D721Med (cell line): ENCODE measurements at places on chromosomes 6 and 20.

DNA sequence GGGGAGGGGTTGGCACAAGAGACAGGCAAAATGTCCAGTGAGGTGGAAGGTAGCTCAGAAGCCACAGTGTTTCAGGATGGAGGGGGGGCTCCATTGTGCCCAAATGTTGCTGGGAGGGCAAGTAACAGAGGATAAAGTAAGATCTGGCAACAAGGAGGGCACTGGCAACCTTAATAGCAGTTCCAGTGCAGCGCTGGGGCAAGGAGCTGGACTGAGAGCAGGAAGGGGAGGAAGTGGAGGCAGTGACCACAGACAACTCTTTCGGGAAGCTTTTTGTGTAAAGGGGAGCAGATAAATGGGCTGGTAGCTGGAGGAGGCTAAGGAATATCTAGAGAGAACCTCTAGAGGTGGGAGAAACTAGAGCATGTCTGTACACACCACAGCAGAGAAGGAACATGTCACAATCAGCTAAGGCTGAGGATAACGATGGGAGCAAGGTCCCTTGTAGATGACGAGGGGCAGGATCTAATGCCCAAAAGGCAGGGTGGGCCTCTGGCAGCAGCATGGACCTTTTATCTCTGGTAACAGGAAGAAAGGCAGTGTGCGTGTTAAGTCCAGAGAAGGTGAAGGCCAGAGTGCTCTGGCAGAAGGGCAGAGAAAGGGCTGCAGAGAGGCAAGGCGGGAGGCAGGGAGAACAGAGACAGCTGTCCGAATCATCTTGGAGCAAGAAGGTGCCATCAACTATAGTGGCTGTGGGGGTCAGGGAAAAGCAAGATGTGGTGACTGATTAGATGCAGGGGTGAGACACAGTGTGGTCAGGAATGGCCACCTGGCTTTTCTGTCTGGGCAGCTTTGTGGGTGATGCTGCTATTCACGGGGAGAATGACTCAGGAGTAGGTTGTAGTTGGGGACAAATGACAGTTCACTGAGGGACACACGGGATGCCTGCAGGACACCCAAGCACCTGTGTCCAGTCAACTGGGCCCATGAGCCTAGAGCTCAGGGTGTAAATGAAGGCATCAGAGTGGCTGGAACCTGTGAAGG is 17.4 kb downstream of the TMEM242 start:
- DNase-seq: no peak

- no peak for DNase-seq
These were observed 16.1 kb downstream of the MYLK4 start for GRCh38 chr6:2734488-2735166.

DNA sequence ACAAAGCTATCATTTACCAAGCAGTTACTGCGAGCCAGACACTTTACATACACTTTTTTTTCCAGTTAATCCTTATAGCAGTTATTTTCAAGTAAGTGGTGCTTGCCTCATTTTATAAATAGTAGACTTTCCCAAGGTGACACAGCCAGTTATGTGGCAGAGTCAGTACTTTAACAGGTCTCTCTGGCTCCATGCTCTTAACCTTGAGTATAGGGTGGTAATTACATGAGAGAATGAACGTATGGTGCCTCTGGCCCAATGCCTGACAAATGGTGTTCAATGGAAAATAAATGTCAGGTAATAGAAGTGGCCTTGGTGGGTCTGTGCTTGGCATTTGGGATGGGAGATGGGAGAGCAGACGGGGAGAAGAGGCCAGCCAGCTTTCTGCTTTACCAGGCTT is 316.3 kb downstream of the SLC35F1 start:
- no peak for DNase-seq

DNA sequence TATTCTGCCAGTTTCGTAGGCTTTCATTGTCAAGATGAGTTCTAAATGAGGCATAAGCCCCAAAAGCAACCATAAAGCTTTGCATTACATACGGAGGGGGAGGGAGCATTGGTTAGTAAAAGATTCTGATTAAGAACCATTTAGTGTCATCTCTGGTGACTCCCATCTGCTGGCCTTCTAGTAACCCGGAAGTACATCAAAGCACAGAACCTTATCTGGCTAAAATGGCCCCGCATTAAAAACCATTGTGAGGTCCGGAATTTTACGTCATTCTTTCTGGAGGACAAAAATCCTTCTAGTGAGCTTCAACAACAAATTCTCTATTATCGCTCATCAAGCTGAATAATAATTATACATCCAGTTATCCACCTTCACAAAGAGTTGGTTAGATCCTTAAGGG is 37.8 kb downstream of the METTL24 start:
- no peak for DNase-seq

- no peak for DNase-seq
These were observed 4.0 kb downstream of the TMEM200A start for GRCh38 chr6:130369831-130370230.

GRCh38 chr20:4068708-4069107 is 53.4 kb upstream of the RNF24 start:
- DNase-seq: no peak

DNA sequence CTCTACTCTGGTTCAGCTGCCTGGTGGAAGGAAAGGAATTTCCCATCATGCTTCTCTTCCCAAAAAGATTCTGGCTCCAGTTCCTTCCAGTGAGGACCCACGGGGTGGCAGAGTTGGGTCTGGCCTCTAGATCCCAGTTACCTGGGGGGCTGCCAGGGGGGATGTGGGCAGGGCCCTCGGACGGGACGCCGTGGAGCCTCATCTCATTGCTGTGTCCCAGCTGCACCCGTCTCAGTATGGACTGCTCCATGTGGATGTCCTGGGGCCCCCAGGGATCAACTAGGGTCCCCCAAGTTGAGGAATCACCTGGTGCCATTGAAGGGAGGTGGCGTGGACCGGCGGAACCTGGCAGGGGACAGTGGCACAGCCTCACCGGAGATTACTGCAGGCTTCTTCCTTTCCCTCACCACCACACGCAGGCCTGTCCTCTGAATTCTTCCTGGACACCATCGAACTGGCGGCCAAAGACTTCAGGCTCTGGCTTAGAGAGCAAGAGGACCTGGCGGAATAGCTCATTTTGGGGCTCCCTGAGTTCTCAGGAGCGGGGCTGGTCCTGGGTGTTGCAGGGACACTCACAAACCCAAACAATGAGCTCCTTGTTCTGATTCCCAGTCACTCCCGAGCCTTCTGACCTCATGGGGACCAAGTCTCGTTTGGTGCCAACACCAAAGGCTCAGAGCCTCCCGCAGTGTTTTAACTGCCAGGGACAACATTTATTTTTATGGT is 8.5 kb downstream of the ZBP1 start:
- no peak for DNase-seq

DNA sequence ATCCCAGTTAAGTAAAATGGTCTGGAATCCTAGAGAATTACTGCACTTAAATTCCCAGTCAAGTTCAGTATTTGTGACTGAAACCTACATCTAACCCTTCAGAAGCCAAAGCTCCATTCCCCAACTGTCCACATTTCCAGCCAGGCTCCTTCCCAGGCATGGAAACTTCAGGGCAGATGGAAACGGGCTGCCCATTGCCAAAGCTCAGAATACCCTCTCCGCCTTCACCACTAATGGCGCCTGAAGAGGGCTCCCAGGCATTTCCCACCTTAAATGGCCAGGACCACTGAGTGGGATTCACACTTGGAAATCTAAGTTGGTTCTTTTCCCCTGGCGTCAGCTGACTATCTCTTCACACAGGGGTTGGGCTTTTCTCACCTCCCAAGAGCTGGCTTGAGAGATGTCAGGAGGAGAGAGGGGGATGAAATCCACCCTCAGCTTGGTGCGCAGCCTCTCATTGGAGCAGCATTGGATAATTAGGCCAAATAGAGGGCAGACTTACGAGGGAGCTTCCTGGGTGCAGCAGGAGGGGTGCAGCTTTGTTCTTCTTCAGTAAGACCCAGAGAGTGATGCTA is 82.9 kb downstream of the ANKRD60 start:
- no peak for DNase-seq

DNA sequence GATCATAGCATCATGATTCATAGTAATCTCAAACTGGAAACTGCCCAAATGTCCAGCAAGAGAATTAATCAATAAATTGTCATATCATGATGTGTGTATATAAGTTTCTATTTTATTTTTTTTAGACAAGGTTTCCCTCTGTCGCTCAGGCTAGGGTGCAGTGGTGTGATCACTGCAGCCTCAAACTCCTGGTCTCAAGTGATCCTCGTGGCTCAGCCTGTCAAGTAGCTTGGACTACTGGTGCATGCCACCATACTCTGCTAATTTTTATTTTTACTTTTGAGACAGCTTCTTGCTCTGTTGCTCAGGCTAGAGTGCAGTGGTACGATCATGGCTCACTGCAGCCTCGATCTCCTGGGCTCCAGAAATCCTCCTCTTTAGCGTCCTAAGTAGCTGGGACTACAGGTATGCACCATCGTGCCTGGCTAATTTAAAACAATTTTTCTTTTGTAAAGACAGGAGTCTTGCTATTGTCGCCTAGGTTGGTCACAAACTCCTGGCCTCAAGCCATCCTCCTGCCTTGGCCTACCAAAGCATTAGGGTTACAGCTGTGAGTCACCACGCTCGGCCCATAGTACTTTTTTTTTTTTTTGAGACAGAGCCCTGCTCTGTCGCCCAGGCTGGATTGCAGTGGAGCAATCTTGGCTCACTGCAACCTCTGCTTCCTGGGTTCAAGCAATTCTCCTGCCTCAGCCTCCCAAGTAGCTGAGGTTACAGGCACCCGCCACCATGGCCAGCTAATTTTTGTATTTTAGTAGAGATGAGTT is 8.7 kb upstream of the ATRN start:
- no peak for DNase-seq

DNA sequence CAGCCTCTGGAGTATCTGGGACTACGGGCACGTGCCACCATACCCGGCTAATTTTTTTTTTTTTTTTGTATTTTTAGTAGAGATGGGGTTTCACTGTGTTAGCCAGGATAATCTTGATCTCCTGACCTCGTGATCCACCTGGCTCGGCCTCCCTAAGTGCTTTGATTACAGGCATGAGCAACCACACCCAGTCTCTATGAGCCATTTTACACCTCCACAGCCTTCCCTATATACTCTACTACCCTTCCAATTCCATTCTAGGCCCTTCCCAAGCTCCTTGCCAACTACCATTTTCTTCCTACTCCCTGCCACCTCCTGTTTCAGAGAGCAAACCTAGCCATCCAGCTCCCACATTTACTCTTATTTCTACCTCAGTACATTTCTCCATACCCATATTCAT is 7.7 kb upstream of the HLA-DMA start:
- DNase-seq: no peak

- no peak for DNase-seq
These were observed 1.1 kb downstream of the LRRC1 start for GRCh38 chr6:53795702-53796450.

- no peak for DNase-seq
These were observed 150.0 kb upstream of the CST7 start for GRCh38 chr20:24798930-24799705.

DNA sequence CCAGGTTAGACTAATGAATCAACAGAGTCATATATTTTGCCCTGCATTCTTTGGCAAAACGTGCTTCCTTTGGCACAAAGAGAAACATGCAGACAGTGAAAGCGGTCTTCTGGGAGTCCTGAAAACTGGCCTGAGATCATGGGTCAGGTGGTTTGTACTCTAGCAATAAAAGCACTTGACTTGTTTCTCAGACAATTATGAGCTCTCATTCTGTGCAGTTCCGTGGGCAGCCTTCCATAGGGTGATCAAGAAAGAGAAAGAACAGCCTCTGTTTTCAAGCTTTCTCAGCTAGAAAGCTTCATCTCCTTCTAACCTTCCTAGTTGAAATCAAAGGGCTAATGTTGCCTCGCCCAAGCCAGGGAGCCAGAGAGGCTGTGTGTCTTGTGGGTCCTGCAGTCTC is 62.7 kb upstream of the ISM1 start:
- DNase-seq: no peak

DNA sequence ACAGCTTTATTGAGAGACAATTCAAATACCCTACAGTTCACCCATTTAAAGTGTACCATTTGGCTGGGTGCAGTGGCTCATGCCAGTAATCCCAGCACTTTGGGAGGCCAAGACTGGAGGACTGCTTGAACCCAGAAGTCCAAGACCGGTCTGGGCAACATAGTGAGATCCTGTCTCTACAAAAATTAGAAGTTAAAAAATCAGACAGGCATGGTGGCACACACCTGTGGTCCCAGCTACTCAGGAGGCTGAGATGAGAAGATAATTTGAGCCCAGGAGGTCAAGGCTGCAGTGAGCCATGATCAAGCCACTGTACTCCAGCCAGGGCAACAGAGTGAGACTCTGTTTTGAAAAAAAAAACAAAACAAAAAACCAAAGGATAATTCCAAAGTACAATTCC is 8.9 kb downstream of the CAPN11 start:
- no peak for DNase-seq

DNA sequence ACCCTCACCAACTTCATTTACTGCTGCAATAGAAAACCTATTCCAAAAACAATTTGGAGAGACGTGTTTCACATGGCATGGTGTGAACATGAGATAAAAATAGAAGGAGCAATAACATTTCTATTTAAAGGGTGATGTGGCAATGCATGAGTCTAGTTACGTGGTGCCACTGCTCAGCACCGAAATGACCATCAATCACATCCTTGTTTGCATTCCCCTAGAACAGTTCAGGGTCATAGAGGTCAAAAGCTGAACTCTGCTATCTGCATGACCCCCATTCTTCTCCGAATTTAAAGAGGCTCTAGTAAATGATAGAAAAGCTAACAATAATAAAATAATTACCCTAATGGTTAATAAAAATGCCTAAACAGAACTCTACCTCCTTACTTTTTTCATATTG is 29.5 kb downstream of the ROS1 start:
- DNase-seq: no peak

DNA sequence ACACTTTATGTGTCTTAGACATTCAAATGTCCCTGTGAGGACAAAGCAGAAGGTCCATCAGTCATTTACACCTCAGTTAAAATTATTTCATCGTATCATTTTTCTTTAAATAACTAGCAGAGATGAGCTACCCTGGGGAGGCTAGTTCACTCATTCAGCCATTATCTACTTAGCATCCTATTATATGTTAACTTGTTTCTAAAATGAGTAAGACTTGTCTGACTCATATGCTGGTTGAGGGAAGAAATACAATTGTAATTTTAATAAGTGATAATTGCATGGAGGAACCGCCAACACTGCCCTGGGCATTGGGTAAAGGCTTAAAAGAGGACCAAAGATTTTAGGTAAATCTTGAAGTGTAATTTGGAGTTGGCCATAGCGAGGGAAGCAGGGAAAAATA is 12.4 kb upstream of the PTPRK start:
- DNase-seq: no peak

DNA sequence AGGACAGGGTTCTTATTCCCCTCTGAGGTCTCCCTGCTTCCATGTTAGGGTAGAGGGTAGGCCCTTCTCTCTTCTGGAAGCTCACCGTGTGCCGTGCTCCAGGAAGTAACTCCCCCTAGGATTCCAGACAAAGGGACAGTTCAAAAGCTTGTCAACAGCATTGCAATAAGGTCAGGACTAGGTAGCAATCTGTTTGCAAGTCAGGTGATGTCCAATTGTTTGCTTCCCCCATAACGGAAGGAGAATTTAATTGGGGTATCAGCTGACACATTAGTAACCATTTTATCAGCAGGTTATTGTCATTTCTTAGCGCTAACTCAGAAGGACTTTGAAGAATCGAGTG is 41.9 kb downstream of the SYNJ2 start:
- no peak for DNase-seq

DNA sequence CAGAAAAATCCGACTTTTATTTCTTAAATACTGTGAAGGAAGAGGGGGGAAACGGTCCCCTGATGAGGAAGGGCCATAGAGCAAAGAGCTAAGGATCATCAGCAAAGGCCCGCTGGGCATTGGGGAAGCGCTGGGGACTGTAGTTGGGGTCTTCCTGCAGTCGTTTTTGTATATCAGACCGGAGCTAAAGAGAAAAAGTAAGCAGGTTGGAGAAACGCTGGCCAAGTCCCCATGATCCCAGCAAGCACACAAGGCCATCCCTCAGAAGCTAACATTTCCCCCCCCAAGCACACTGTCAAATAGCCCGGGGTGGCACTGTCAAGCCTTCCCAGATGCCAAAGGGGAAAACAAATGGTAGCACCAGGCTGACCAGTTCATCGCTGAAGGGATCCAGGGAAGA is 13.4 kb downstream of the BAG6 start:
- DNase-seq: no peak
